Naive thymus-derived CD8-positive, alpha-beta T cell (primary cell): ENCODE measurements at places on chromosomes 7 and 10. TPM values are rescaled to one million over a fixed set of nuclear protein-coding genes. Genes with fewer than 3 reads are reported as not detected.

Gene KCNIP2
- 2.5 TPM for total RNA-seq

Gene CYP2C8
- total RNA-seq: 0.78 TPM

Gene CHRM2
- total RNA-seq: not detected

Gene GRID2IP
- 2.6 TPM for total RNA-seq

Gene HYAL4
- total RNA-seq: not detected

Gene SPDYE1
- total RNA-seq: not detected
